Globus pallidus (tissue), 1 donor: ENCODE measurements at places on chromosomes 3 and 15.

DNA sequence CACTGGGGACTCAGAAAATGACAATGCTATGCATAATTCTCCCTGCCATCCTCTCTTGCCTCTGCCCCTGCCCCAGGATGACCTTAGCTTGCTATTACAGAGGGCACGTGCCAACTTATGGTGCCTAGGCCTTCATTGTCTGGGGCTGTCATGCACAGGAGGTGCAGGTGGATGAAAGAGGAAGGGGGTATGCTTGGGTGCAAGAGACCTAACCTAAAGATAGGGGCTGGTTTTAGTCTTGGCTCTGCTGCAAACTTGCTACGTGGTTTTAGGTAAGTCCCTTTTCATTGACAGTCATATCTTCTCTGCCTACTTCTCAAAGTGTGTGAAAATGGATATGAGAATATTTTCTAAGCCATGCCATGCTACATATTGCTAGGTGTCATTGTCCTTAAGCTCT is 161.3 kb downstream of the EPHB1 start:
- no peak for DNase-seq

DNA sequence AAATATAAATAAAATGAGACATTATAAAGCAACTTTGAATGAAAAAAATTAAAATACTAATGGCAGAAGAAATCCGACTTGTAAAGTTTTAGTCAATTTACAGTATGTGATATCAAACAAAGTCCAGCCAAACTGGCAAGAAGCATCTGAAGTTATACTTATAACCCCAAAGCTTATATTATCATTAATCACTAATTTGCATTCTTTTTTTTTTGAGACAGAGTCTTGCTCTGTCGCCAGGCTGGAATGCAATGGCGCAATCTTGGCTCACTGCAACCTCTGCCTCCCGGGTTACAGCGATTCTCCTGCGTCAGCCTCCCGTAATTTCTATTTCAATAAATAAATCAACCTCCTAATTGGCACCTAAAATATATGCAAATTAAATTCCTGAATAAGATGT is 80.1 kb downstream of the AQR start:
- DNase-seq: no peak

GRCh38 chr15:36954486-36954885 is 145.9 kb downstream of the MEIS2 start:
- DNase-seq: no peak

GRCh38 chr15:40590667-40591050 is 3.4 kb upstream of the KNL1 start:
- no peak for DNase-seq

- DNase-seq: no peak
Observed at GRCh38 chr3:123336441-123336851, 112.4 kb downstream of the ADCY5 start.

GRCh38 chr3:129060276-129061022 is at the start of gene GP9:
Gene GP9 (plus strand): TSS chr3:129060779. CDS start chr3:129061740, 961 bp downstream.
- no peak for DNase-seq

DNA sequence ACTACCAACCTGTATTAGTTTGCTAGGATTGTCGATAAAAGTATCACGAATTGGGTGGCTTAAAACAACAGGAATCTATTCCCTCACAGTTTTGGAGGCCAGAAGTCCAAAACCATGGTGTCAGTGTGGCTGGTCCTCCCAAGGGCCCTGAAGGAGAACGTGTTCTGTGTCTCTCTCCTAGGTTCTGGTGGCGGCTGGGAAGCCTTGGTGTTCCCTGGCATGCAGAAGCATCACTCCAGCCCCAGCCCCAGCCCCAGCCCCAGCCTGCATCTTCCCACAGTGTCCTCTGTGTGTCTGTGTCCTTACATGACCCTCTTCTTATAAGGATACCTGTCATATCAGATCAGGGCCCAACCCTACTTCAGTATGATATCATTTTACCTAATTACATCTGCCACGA is 272.5 kb upstream of the LYSMD4 start:
- no peak for DNase-seq
